ENCODE measurements at places on chromosomes 1 and 21.

DNA sequence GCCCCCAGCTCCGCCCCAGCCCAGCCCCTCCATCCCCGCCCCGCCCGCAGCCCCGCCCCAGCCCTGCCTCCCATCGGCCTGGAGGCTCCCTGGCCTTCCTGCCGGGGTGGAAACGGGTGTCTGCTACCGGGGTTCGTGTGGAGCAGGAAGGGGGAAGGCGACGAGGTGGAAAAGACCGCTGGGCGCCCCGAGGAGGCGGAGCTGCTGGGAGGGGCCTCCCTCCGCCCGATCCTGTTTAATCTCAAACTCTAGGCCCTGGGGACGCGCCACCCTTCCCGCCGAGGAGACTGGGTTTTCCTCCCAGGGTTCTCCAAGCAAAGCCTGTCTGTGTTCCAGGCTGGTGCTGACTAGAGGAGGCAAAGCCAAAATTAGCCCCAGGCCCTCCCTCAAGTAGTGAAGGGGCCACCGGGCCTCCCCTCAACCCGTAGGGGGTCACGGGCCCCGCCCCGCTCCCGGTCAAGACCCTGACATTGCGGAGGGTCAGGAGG, 16.2 kb upstream of the TTLL10 start:
- peak; percentile 84 for DNase-seq

GRCh38 chr1:25067518-25068251, 137.6 kb upstream of the RUNX3 start:
- DNase-seq, result no peak

GRCh38 chr1:72034827-72035226, 247.5 kb downstream of the NEGR1 start:
- no peak for DNase-seq

DNA sequence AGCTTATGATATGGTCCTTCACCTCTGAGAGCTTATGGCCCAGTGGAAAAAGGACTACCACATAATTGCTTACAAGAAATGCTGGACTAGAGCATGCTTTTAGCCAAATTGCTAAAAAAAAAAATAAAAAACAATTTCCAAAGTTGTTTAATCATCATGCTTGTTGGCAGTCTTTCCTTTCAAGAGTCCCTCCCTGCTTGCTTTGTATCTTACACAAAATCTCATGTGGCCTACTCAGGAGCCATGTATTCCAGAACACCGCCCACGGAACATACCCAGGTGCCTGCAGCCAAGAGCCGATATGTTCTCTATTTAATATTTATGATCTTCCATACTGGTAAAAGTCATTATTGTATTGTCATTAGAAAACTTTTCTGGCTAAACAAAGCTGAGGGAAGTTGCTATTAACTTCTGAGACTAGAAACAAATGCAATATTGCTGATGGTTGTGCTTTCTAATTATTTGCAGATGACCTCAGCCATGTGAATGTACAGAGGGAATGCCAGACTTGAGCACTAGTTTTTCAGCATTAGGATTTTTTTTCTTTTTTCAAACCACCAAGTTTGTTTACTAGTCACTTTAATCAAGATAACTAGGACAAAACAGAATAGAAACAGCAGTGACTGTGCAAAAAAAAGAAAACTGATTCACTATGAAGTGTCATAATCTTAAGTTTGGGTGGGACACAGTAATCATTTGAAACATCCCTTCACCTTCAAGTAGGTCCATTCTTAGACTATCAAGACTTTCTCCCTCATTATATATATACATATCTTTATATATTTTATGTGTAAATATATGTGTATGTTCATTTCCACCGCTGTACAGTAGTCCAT, 129.3 kb upstream of the GORAB start:
- DNase-seq, result no peak

GRCh38 chr1:43901196-43901961, 32.2 kb upstream of the ARTN start:
- no peak for DNase-seq
